Neural crest cell (in vitro differentiated cells): ENCODE measurements at places on chromosomes 16 and 17.

GRCh38 chr17:6660805-6661463 is 9.4 kb downstream of the C17orf100 start:
- no peak for DNase-seq

DNA sequence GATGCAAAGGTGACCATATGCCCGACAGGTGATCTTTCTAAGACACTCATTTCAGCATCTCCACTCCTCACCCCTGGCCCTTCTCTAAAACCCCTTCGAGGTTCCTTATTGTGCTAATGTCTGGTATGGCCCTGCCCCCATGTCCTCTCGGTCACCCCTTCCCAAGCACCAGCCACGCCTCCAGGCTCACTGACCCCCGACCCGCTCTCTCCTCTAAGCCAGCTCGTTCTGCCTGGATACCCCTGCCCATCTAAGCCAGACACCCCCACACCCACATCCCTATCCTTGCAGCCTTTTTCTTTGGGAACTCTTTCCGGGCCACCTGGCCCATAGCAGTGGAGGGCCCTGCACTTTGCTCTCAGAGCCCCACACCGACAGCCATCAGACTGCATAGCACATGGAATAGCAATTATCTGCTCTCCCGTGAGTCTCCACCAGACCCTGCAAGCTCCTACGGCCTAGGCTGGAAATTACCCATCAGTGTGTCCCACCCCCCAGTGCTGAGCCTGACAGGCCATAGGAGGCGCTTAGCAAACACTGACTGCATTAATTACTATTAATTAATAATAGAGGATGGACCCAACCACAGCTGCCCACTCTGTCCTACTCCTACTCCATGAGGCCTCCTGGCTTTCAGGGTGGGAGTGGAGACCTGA is 176.7 kb downstream of the TMEM132E start:
- no peak for DNase-seq

DNA sequence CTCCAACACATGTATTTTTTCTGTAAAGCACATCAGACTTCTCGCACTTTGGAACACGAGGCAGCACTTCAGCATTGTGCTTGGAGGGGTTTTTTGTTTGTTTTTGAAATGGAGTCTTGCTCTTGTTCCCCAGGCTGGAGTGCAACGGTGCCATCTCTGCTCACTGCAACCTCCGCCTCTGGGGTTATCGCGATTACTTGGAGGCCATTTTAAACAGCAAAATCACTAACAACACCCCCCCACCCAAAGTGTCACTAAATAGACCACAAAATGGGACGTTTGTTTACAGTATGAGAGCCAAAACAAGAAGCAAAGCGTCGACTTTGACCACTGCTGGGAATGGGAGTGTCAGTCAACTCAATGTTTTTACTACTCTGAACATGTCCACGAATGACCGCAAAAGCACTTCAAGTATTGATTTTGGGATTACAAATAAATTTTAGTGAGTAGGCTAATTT is 9.0 kb upstream of the C16orf87 start:
- DNase-seq, result no peak

GRCh38 chr17:20228410-20228809 is 219.3 kb downstream of the SPECC1 start:
- DNase-seq, result no peak
